ENCODE measurements at places on chromosomes 7 and 10.

DNA sequence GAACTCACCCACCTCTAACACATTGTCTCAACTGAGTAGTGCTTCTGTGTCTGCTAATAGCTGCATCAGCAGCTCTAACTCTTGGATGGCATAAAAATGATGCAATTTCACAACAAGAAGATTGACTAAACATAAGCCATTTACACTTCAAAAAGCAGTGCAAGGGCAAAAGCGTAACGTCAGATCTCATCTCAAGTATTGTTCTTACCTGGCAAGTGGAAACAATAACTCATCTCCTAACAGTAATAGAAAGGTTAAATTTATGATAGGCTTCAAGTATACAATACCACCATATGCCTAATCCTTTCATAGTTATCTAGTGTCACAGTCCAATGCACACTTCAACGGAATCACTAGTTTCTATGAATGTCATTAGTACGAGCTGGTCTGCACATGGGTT is 14.8 kb downstream of the TPK1 start:
- no peak for DNase-seq

DNA sequence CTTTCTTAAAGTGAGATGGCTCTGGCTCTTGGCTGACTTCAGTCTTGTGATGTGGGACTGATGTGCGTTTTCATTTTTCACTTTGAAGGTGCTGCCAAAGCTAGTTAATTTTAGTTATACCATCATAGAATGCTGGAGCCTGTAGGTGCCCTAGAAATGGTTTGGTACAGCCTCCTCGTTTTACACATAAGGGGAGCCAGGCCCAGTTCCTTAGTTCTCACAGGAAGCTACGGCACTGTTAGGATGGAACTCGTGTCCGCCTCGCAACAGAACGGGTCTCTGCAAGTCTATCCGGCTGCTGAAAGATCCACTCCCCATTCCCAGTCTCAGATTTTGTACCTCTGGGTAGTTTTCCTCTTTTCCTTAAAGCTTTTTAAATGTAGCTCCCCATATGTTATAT is 173.2 kb upstream of the PRPS1L1 start:
- DNase-seq = no peak

- DNase-seq = no peak
These were observed 2.5 kb upstream of the ETV1 start for GRCh38 chr7:13991791-13992595.

- no peak for DNase-seq
These were observed 166.3 kb upstream of the RHOBTB1 start for GRCh38 chr10:61110188-61110844.

GRCh38 chr7:119660080-119660479 is 612.9 kb upstream of the KCND2 start:
- DNase-seq = no peak

GRCh38 chr7:36228039-36228438 is 75.0 kb downstream of the EEPD1 start:
- DNase-seq = no peak

GRCh38 chr10:103716206-103717160 is 138.9 kb downstream of the SH3PXD2A start:
- no peak for DNase-seq

GRCh38 chr7:16450366-16450765 is 15.2 kb downstream of the SOSTDC1 start:
- DNase-seq = no peak

- DNase-seq = no peak
These were observed 53.0 kb upstream of the NFKB2 start for GRCh38 chr10:102342458-102342857.

DNA sequence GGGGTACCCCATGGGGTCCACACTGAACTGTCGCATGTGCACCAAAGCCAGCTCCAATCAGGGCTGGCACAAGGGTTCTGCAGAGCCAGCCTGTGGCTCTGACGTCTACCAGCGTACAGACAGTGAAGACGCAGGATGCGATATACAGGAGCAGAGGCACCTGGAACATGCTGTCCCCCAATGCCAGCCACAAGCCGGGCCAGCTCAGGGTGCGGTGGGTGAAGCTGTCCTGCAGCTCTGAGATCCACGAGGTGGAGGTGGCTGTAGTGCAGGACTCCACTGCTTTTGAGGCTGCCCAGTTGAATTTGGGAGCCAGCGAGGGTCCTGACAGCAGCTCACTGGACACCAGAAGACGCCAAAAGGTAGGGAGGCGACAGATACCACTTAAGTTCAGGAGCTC is 111.3 kb upstream of the PDSS1 start:
- no peak for DNase-seq

DNA sequence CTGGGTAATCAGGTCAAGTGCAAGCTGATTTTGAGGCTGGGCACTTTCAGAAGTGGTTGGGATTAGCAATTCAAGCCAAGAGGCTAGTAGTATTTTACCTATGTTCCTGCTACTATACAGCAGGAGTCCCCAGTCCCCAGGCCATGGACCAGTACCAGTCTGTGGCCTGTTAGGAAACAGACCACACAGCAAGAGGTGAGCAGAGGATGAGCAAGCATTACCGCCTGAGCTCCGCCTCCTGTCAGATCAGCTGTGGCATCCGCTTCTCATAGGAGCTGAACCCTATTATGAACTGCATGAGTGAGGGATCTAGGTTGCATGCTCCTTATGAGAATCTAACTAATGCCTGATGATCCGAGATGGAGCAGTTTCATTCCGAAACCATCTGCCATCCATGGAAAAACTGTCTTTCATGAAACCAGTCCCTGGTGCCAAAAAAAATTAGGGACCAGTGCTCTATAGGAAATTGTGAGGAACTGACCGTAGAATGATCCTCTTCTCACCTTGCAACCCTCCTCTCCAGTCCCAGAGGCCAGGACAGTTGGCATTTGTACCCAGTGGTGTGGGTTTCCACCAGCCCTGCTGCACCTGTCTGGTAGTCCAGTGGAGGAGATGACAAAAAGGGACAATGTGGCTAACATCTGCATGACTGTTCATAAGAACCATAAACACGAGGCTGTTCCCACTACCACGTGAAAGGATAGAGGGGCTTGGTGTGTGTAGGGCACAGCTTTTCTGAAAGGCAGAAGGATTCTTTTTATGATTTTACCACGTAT is 172.5 kb downstream of the KIAA1217 start:
- no peak for DNase-seq

DNA sequence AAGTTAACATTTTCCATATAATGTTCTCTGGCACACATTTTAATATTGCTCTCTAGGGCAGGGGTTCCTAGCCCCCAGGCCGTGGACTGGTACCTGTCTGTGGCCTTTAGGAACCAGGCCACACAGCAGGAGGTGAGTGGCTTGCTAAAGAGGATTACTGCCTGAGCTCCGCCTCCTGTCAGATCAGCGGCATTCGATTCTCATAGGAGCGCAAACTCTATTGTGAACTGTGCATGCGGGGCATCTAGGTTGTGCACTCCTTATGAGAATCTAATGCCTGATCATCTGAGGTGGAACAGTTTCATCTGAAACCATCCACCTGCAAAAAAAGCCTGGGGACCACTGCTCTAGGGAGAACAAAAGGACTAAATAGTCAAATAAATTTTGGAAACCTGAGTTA is 65.7 kb downstream of the EXOC6 start:
- no peak for DNase-seq

GRCh38 chr10:28540145-28540544 is 7.2 kb downstream of the WAC start:
- DNase-seq = no peak

- no peak for DNase-seq
These were observed 209.4 kb downstream of the ZMYND11 start for GRCh38 chr10:344582-345200.

DNA sequence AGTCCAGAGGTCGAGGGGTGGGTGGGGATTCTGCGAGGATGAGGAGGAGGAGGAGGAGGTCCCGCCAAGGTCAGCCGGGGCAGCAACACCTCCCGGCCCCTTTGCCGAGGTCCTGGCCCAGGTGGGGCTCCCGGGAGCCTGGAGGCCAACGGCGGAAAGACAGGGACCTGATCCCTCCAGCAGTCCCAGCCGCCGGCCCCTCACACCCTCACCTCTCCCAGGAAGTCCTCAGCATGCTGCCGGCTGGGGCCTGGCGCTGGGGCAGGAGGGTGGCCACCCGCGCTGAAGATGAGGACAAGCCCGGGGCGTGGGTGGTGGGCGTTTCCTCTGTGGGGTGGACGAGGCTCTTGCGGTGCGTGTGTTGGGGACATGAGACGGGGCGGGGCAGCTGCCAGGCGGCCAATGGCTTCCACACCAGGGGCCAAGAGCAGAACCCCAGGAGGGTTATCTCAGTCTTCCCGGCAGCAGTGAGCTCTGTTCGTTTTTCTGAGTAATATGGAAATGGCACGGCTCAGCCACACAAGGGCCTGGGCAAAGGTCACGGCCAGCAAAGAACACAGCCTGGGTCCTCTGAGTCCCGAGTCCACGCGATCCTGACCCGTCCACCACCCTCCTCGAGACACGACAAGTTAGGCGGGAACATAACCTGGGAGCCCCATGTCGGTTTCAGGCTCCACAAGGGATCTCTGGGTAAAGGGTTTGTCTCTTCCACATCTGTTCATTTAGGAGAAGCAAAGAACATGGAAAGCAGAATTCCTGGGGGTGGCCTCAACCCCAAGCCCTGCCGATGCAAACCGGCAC is 82.9 kb upstream of the PDGFA start:
- no peak for DNase-seq

GRCh38 chr7:137990251-137990941 is 11.5 kb downstream of the CREB3L2 start:
- DNase-seq = no peak

- DNase-seq = no peak
These were observed 2.2 kb upstream of the UFSP1 start for GRCh38 chr7:100891568-100892247.

DNA sequence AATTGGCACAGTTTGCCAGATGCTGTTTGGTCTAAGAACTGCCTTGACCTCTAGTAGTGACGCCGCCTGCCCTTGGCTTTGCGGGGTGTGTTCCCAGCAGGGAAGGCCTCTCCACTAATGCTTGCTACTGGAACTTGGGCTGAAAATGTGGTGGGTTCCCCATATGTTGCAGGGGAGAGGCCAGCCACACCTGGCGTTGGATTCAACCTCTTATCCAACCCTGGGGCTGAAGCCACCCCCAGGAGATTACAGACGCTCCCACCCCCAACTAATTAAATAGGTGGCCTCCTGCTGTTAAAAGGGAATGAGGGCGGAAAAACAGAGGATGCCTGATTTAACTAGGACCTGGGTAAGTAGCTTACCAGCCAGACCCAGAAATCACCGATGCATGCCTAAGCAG is 19.2 kb upstream of the ATOH7 start:
- no peak for DNase-seq

- no peak for DNase-seq
These were observed 105.5 kb downstream of the NEUROD6 start for GRCh38 chr7:31234836-31235605.

DNA sequence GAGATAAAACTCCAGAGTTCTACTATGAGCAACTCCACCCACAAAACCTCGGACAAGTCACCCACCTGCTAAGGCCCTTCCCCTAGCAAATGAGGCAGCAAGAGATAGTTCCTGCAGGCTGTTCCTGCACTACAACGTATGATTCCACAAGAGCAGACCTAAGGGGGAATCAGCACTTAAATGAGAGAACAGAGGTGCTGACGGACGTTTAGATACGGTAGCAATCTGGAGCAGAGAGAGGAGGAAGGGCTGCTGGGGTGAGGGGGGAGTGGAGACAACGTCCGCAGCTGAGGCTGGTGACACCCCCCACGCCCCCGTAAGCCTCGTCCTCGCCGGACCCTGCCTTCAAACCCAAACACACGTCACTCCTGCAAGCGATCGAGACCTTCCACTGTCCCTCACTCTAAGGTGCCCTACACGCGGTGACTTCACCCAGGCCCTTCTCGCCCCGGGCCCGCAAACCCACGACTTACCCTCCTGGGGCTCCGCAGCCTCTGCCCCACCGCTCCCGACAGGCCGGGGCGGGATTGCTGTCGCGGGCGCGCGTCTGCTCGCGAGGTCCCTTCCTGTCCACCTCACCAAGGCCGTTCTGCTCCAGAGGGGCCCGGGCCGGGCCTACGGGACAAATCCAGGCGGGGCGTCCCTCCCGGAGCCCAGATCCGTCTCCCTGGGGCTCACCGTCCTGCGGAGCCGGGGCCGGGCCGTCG is 635 bp downstream of the ZNF12 start:
- no peak for DNase-seq
